Stimulated activated CD4-positive, alpha-beta T cell treated with anti-CD3 and anti-CD28 coated beads, Interleukin-1b, Interleukin-23, amount 100 ng/mL, for 48 hours (primary cell): ENCODE measurements at places on chromosomes 7 and 10.

- no peak for DNase-seq
These were observed 187.8 kb downstream of the PLPP4 start for GRCh38 chr10:120644556-120645410.

- no peak for DNase-seq
These were observed 58.7 kb downstream of the INPP5F start for GRCh38 chr10:119784340-119785067.

DNA sequence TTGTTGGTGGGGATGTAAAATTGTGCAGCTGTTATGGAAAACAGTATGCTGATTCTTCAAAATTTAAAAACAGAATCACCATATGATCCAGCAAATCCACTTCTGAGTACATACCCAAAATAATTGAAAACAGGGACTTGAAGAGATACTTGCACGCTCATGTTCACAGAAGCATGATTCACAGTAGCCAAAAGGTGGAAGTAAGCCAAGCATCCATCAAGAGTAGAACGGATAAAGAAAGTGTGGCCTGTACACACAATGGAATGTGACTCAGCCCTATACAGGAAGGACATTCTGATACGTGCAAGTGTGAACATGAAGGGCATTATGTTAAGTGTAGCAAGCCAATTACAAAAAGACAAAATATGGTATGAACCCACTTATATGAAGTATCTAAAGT is 696.7 kb upstream of the CELF2 start:
- DNase-seq = no peak

DNA sequence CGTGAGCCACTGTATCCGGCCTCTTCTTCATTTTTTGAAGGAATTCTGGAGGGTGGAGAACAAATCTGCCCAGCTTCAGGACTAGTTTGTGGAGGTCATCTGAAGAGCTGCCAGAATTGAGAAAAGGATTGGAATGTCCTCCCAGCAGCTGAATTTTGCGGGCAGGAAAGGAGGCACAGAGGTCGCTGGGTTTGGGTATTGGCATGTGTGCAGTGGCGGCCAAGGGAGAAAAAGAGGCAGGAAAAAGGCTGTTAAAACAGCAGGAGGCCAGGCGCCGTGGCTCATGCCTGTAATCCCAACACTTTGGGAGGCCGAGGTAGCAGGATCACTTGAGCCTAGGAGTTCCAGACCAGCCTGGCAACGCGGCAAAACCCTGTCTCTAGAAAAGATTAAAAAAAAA is 80.4 kb downstream of the HIP1 start:
- no peak for DNase-seq

- DNase-seq = no peak
These were observed 208.7 kb upstream of the POM121L12 start for GRCh38 chr7:52826515-52827265.

DNA sequence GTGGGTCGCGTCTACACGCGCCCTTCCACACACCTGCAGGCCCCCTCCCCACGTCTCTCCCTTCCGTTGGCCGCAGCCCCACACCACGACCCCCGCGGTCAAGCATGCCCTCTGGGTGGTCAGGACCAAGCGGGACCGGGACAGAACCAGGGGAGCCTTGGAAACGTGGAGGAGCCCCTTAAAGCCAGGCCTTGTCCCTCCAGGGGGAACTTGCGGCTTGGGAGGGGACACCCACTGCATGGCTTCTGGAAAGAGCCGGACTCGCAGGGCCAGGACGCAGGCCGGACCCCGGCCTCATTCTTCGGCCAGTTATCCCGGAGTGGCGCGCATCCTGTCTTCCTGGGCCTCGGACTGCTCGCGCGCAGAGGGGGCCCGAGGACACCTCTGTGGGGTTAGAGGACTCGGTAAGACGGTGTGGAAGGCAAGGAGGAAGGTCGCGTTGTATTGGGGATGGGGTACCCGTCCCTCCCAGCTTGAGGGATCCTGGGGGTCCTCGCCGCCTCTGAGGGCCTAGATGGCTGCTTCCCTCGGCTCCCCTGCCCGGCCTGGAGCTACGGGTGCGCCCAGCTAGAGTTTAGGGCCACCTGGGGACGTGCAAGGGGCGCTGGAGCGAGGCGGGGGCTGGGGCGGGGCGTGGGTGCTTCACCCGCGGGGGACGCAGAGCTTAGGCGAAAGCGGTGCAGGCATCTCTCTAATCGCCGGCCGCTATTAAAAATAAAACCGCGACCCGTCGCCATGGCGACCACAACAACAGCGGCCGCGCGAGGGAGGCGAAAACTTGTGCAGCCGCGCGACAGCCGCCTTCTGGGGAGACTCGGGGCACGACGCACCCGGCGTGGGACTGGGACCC is 1.8 kb upstream of the PDGFA start:
- no peak for DNase-seq

DNA sequence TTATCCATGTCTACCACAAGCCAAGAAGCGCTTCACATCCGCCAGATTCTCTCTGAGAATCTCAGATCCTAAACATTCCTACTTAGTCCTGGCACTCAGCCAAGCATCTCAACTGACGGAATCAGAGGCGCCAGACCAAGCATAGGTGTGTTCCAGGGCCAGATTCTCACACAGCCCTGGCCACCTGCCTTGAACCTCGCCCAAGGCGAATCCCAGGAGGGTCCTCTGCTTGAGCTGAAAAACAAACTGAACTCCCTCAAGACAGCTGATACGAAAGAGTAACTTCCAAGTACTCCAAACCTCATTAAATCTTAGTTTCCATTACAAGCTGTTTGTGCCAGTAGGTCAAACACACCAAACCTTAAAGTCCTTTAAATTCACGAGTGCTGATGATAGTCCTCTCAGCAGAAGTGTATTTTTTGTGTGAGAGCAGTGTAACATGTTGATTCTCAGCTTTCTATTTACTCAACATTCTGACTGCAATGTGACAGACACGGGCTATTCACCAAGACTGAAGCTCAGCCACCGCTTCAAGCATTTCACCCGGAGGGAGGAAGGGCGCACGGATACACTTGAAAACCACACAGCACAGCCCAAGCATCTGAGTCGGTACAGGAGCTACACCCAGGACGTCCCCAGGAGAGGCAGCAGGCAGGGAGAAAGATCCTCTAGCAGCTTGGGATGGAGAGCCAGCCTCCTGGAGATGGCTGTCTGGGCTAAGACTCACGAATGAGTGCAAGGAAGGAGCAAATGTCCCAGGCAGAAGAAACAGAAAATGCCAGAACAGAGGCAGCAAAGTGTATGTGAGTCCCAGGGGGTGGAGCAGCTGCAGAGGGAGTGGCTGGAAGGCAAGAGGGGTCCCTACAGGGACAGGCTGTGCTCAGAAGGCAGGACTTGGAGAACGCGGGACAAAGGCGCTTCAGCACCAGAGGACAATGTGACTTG is 6.0 kb downstream of the PARD3 start:
- DNase-seq = no peak

GRCh38 chr10:61472090-61472674 is 19.0 kb upstream of the TMEM26 start:
- DNase-seq = no peak

GRCh38 chr7:18064242-18064838 is 36.7 kb upstream of the PRPS1L1 start:
- DNase-seq = no peak

DNA sequence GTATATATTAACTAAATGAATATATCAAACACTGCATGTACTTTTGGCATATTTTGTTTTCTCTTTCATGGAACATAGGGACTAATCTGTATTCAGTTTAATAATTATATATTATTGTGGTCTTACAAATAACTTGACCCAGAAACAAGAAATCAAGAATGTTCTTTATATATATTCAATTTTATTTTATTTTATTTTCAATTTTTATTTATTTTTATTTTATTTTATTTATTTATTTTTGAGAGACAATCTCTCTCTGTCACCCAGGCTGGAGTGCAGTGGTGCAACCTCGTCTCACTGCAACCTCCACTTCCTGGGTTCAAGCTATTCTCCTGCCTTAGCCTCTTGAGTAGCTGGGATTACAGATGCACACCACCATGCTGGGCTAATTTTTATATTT is 258.4 kb upstream of the MYO3A start:
- DNase-seq = no peak

DNA sequence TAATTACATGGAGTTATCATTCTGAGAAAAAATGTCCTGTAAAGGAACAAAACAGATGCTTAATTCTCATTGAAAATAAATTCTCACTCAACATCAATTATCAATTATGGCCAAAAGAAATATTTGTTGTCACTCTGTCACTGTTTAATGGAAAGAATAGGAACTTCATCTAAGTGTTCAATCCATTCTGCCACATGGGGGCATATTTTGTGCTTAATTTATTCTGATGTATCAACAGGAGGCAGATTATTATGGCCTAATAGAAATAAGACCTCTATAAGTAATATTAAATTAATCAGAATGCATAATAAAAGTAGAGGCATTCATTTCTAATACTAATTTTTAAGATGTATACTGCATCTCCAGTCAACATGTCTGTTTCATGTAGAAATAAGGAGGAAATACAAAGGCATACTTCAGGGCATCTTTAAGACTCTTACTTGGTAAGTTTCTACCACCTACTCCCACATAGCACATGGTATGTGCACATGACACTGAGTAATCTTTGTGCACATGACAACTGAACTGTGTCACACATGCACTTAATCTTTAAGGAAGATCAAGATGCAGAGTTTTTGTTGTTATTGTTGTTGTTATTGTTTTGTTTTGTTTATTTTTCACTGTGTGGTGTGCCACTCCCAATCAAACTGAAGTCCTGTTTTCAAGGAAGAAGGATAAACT is 420.4 kb upstream of the SEMA3A start:
- no peak for DNase-seq

DNA sequence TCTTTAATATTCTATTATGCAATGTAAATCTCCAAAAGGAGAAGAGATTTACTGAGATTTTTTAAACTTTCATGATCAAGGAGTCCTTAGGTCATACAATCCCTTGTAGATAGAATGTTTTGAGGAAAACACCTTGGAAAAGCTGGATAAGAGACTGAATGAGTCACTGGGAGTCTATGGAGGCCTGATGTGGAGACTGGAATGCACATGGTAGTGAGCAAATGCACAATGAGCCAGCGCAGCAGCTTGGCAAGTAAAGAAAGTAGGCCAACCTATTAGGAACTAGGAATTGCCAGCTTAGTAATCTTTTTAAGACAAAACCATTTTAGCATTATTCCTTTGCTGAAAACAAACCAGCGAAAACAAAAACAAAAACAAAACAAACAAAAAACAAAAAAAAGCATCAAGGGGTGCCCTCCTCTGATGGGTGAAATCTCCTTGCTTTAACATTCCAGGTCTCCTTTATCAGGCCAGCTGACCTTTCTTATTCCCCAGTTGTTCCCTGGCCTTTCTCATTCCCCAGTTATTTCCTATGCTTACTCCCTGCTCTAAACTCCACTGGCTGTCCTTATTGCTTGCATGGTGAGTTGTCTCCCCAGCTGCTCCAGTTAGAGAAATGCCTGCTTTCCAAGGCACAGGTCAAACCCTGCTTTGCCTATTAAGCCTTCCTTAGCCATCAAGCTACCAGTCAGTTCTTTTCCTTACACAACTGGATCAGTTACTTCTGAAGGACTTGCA is 135.8 kb downstream of the PLCE1 start:
- DNase-seq = no peak

DNA sequence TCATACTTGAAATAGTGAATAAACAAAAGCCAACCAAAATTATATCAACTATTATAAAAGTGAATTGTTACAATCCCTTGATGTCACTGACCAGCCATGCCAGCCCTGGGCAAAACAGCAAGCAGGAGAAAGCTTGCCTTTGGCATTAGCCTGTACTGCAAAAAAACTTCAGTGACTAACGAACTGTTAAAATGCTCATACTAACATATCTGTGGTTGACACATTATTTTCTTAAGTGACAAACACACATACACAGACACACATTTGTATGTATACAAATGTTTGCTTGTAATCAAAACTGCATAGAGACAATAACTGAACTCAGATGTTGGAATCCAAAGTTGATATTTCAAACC is 29.5 kb downstream of the CHCHD3 start:
- no peak for DNase-seq
